ENCODE measurements at places on chromosomes 13 and 19.

GRCh38 chr19:38277549-38277948, 13.2 kb downstream of the SPINT2 start:
- DNase-seq = no peak

DNA sequence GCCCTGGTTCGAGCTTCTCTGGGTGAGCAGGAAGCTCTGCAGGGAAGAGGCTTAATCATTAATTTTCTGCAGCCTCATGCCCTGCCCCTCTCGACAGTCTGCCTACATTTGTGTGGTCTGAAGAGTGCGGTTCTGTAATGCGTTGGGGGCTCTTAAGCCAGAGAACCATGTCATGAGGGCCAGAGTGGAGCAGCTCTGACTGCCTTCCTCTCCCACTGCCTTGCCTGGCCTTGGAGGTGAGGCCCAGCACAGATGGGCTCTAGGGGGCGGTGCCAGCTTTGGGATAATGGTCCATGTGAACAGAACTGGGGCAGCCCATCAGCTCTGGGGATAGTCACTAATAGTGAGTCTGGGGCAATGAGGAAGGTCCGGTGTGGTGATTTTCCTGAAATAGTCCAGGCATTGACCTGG, 5.7 kb downstream of the FGF9 start:
- DNase-seq = peak; percentile 84

GRCh38 chr13:113991191-113991669, 17.4 kb upstream of the C13orf46 start:
- DNase-seq = no peak

DNA sequence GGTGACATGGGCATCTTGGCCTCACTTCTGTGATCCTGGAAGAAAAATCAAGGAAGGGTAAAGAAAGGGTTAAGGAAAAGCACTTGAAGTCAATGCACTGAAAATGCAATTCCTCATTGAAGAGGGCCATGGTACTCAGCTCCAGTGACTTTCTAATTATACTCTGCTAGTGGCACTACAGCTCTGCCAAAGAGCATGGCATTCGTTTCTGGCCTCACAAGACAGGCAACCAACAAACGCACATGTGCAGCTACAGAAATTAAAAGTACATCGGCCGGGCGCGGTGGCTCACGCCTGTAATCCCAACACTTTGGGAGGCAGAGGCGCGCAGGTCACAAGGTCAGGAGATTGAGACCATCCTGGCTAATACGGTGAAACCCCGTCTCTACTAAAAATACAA, 21.8 kb downstream of the SACS start:
- no peak for DNase-seq

- DNase-seq = no peak
Observed at GRCh38 chr19:18967358-18968146, 26.5 kb upstream of the HOMER3 start.

GRCh38 chr19:14821937-14822336, 13.0 kb downstream of the OR7A5 start:
- DNase-seq = no peak

- no peak for DNase-seq
Observed at GRCh38 chr19:48635966-48636858, 967 bp downstream of the DBP start.

- no peak for DNase-seq
Observed at GRCh38 chr19:38669552-38669951, 22.1 kb downstream of the ACTN4 start.

GRCh38 chr19:4058693-4059452, 7.8 kb downstream of the ZBTB7A start:
- DNase-seq = peak; percentile 62

DNA sequence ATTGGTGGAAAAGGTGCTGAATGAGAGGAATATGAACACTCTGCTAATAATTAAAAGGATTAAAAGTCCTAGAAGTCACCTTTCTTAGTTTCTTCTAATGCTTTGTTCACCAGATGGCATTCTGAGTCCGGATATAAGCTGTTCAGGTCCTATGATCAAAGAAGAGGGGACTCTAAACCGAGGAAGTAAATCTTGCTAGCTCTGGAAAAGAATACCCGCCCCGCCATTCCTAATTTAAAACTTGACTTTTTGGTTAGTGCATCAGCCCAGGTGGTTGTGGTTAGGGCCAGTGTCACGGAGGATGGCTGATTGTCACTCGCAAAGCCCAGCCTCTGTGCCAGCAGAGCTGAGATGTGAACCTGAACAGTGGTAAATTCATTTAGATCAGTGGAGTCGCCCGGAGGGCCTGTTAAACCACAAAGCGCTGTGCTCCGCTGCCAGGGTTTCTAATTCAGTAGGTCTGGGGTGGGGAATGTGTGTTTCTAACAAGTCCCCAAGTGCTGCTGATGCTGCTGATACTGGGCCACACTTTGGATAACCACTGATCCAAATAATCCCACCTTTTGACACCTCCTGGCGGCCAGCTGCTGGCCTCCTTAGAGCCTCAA, 425.4 kb downstream of the DCT start:
- DNase-seq = no peak

GRCh38 chr19:3007975-3008374, 21.1 kb downstream of the TLE2 start:
- DNase-seq = no peak

GRCh38 chr19:42226886-42227285, 6.8 kb downstream of the ZNF526 start:
- no peak for DNase-seq

DNA sequence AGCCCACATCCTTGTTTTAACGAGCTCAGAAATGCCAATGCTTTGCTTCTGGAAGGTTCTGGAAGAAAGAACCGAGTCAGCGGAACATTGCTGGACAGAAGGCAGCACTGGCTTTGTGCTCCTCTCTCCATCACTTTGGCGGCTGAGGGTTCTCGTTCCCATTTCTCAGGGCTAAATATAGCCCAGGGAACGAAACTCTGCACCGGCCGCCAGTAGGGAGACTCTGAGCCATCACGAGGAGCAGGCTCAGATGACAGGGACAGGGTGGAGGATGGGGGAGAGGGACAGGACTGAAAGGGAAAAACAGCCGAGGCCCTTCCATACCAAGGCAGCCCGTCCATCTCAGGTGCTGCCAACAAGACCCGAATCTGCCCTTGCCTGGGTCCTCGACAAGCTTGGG, 166.4 kb downstream of the CACNA1A start:
- peak; percentile 95 for DNase-seq

GRCh38 chr19:29616541-29616940, 10.5 kb downstream of the POP4 start:
- DNase-seq = no peak

- no peak for DNase-seq
Observed at GRCh38 chr13:28421676-28422410, 73.1 kb downstream of the FLT1 start.

DNA sequence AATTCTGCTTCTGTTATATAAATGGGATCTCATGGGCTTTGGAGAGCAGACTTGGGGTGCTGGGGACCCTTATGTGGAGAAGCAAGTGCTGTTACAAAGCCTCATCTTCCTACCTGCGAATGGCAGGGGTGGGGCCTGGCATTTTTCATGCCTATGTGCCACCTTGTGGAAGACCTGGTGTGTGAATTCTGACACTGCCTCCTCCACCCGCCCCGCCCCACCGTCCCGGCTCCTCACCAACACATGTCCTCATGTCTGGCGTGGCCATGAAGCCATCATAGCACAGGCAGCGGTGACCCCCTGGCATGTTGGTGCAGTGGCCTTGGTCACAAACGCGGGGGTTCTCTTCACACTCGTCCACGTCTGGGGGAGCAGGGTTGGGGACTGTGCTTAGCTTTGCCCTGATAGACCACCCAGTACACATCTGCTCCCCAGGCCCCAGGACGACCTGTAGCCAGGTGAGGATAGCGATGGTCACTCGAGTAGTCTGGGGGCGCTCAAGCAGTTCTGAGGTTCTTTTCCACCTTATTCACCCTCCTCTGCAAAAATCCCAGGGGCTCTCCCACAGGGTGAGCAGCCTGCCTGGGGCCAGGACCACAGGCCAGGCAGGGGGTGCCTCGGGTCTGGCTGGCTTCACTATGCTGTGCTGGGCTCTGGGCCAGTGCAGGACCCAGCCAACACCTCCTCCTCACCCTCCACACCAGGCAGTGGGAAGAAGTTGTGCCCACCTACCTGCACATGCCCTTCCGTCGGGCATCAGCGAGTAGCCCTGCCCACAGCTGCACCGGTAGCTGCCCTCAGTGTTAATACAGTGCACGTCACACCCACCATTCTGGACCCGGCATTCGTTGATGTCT, 32.7 kb downstream of the FBN3 start:
- DNase-seq = no peak

DNA sequence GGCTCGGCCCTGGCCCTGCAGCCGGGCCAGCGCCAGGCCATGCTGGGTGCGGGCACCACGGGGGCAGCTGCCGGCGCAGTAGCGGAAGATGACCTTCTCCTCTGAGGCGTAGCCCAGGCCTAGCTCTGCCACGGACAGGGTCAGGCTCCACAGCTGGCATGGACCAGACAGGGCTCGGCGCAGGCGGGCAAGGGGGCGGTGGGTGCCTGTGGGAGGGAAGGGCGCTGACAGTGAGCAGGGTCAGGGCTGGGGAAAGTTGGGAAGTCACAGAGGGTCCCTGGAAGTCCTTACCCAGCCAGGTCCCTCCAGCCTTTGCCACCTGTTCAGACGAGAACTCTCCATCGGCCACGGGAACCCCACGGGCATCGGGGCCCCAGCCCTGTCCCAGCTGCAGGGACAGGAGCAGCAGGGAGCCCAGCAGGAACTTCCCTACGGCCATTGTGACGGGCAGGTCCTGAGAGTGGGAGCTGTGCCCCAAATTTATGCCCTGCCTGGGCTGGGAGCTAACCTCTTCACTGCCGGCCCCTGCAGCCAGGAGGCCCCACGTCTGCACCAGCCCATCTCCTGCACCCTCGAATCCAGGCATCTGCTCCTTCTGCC, at the start of gene PSPN:
Gene PSPN, minus strand, starts transcription at position 523 of the 600 bp plus-strand sequence. Its CDS starts 84 bp downstream, at position 439.
- DNase-seq = no peak

DNA sequence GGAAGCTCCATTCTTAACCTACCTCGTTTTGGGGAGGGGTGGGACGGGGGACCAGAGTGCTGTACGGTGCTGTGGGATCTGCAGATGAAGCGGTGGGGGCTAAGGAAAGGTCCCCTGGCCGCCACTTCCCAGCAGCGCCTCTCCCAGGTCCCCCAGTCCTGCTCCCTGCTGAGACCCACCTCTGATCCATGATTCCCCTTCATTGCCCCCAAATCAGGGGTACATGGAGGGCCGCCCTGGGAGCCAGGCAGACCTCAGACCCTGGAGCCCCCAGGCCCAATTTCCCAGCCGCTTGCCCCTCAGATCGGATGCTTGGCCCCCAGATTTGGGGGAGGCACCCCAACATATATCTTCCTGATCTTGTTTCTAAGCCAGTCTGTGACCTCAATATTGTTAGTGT, 3.8 kb upstream of the FAM98C start:
- no peak for DNase-seq

- DNase-seq = no peak
Observed at GRCh38 chr13:45243077-45243476, 42.2 kb upstream of the KCTD4 start.
